ENCODE measurements at places on chromosomes 16 and 17.

DNA sequence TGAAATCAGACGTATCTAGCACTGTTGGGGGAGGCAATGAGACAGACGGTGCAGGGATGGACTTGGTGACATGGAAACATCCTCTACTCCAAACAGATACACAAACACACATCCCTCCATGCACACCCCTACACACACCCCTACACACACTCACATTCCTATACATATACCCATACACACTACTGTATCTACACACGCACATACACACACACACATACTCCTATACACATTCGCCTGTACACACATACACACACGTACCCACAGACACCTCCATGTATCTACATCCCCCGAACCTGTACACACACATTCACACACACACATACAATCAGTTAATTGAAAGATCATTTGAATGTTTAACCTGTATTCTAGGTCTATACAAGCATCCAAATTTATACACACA lies 53.5 kb downstream of the MAF start:
- no peak for DNase-seq

- no peak for DNase-seq
Measured at GRCh38 chr17:50952013-50952412, 85.9 kb upstream of the TOB1 start.

DNA sequence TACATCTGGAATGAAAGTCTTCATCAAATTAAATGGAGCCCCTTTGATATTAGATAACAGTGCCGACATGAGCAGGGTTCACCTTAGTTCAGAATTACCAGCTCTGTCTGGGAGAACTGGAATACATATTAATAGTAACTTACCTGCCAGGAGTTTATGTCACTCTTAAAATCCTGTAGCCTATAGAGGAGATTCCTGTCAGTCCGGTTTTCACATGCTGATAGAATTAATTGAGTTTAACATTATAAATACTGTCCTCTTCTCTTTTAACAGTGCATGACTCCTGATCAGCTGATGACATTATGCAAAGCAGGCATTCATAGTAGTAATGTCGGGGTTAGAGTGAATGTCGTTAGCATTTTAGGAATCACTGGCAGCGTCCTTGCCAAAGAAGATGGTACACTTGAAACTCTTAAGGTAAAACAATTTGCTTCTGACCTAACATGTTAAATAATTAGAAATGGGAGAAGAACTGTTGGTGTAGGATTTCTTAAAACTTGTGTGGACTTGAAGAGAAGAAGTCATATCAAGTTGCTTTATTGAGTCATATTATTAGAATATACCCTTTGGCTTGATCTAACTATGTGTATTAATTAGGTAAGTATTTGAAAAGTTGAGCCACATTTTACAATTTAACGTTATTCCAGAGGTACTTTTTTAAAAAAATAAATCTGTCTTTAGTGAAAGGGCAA lies 34.3 kb downstream of the HEATR3 start:
- DNase-seq: no peak

GRCh38 chr16:86945166-86945900 lies 367.0 kb downstream of the FOXL1 start:
- no peak for DNase-seq

DNA sequence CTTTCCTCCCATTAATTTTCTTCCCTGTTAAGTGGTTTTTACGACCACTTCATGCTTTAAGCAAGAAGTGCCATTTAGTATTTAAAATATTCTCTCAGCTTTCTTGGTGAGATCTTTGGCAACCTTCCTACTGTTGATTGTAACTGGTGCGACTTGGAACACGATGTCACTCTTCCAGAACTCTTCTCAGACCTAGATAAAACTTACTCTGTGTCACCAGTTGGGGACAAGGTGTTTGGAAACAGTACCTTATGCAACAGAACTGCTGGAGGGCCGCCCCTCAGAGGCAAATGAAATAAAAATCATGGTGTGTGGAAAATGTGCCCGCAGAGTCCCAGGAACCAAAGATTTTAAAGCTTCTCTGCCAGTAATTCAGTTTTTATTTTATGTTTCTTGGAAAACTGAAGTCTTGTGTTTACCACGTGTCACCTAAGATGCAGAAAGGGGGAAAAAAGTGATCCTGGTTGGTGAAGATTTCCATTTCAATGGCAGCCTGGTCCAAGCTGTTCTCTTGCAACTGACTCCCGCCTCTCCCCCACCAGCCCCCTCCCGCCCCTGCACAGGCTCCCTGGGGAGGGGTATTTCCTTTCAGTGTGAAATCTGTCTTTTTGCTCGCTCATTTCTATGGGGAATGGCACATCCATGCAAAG lies 7.2 kb upstream of the HSD11B2 start:
- DNase-seq: no peak

DNA sequence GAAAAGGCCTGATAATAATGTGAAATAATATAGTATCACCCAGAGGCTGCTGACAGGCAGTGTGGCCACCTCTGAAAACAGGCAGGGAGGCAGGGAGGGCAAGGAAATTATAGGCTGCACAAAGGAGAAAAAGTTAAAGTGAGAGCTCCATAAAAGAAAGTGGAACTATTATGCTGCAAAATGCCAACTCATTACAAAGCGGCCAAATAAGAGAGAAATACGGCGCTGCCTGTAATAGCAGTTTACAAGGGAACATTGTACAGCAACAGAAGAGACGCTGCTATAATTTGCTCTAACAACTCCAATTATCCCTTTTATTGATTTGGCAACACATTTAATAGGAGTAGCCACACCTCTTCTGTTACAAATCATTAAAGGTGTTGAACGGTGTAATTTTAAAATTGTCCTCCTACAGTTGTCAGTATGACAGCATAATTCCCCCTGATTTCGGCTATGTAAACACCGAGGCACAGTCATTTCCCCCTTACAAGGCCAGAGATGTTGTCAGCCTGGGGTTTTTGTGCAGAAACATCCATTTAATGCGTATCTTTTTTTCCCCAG lies 120.3 kb downstream of the MRM1 start:
- no peak for DNase-seq

DNA sequence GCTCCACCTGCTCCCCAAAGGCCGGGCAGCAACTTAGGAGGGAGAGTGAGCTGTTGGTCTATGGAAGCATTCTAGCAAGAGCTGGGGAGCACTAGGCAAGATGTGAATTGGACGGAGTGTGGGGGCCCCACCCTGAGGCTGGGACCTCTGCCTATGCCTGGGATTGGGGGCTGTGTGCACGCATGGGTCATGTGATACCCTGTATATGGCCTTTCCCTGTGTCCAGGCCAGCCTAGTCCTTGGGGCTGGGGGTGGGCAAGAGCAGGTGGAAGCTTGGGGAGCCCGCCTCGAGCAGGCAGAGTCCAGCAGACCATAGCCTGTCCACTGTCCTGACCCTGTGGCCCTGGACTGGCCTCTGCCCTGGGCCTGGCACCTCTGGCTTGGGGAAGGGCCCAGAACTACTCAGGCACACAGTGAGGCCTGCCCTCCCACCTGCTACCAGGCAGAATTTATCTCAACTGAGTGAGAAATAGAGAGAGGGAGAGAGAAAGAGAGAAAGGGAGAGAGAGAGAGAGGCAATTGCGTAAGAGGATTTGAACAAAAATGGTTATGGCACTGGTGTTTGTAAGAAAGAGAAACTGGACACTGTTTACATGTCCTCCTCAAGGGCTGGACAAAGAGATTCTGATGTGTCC lies 19.1 kb downstream of the PDP2 start:
- no peak for DNase-seq

GRCh38 chr17:7060165-7060891 lies 16.4 kb upstream of the SLC16A11 start:
- no peak for DNase-seq

DNA sequence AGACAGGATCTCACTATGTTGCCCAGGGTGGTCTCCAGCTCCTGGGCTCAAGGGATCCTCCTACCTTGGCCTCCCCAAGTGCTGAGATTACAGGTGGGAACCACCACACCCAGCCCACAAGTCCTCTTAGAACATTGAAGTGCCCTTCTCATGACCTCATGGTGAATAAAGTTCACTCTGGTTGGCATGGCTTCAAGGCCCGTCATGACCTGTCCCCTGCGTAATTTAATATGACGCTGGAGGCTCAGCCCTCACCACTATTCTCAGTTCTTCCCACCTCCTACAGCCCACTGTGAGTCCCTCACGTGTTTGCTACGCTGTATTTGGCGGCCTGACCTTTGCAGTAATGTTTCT lies 1.9 kb downstream of the ENDOV start:
- no peak for DNase-seq

- no peak for DNase-seq
Measured at GRCh38 chr17:19718613-19719354, 2.4 kb upstream of the SLC47A2 start.

DNA sequence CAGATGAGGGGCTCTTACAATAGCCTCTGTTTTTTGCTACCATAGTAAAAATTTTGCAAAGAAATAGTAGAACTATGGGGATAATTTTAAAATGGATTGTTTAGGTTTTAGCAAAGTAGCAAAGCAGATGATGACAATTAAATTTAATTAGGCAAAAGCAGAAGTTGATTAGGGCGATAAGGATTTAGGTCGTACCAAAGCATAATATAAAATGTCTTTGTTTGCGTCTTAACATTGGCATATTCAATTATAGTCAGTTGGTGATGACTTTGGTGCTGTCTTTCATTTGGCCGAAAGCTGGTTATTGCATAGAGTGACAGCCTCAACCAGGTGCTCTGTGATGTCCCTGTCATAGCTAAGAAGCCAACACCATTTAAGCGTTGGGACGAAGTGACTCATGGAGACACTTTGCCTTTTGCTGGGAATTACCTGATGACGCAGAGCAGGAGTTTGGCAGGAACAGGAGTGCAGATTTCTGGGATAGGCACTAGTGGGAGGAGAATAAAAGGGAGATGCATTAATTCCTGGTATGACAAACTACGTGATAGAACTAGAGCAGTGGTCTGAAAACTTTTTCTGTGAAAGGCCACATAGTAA lies 38.3 kb downstream of the MAP2K6 start:
- DNase-seq: no peak

Measured in iPS DF 6.9 (cell line).